ENCODE measurements at places on chromosomes 3 and 15. TPM values are rescaled to one million over a fixed set of nuclear protein-coding genes. Genes with fewer than 3 reads are reported as not detected.

GRCh38 chr3:3618623-3619022 lies 180.6 kb upstream of the LRRN1 start:
- DNase-seq: no peak

- no peak for DNase-seq
Observed at GRCh38 chr3:85626662-85627061, 667.9 kb downstream of the CADM2 start.

DNA sequence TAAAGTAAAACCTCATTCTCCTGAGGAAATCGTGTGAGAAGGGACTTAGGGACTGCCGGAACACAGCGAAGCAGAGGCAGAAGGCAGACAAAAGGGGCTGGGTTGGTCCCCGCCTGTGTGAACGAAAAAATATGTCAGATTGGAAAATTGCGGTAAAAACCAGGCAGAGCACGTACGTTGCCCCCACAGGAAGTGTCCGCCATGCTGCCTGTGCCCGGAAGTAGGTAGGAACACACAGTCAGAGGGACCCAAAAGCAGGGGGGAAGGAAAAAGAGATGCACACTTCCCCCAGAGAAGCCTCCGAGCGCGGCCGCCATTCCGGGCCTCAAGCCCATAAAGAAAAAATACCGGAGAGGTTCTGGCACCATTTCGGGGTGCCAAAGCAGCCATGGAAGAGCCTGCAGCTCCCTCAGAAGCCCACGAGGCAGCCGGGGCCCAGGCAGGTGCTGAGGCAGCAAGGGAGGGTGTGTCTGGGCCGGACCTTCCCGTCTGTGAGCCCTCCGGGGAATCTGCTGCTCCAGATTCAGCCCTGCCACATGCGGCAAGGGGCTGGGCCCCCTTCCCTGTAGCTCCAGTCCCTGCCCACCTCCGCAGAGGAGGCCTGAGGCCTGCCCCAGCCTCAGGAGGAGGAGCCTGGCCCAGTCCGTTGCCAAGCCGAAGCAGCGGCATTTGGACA lies at the start of gene MKRN3:
Gene MKRN3, plus strand, starts transcription at position 280 of the 676 bp plus-strand sequence. Its CDS starts 109 bp downstream, at position 389.
- no peak for DNase-seq

FAM131A gene
- 11.5 TPM for total RNA-seq

ACTC1 gene
- total RNA-seq: 9.6 TPM

MKRN2 gene
- total RNA-seq: 35.8 TPM
